ENCODE measurements at places on chromosomes 5 and 9. TPM values are rescaled to one million over a fixed set of nuclear protein-coding genes. Genes with fewer than 3 reads are reported as not detected.

GRCh38 chr5:75574791-75575190, 36.5 kb upstream of the ANKDD1B start:
- DNase-seq = peak; percentile 10

Gene SPAG8
- 0.52 TPM for total RNA-seq

GRCh38 chr5:37847978-37848425, 8.2 kb upstream of the GDNF start:
- DNase-seq = peak; percentile 67

DNA sequence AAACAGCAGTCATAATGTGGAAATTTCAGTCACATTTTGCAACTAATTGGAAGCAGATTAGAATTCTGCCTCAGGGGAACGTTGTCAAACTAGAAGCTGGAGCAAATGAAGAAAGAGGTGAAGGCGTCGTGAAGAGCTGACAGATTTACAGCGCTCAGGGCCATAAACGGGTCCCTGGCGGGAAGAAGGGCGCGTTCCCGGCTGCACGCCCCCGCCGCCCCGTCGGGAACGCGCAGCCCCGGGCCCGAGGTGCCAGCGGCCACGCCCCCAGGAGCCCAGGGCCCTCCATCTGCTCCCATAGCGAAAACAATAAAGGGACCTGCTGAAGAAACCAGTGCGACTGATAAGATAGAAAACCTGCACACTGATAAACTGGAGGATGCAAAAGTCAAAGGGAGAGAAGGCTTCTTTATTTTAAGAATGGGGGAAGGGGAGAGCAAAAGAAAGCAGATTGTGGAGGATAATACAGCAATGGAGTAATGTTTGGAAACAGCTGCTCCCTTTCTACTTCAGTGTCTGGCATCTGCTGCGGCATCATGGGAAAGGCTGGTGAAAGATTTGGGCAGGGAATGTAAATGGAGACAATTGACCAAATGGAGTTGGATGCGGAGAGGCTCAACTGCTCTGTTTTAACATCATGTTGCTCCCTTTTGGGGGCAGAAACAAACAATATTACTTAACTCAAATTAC, 11.1 kb downstream of the ZNF608 start:
- no peak for DNase-seq

DNA sequence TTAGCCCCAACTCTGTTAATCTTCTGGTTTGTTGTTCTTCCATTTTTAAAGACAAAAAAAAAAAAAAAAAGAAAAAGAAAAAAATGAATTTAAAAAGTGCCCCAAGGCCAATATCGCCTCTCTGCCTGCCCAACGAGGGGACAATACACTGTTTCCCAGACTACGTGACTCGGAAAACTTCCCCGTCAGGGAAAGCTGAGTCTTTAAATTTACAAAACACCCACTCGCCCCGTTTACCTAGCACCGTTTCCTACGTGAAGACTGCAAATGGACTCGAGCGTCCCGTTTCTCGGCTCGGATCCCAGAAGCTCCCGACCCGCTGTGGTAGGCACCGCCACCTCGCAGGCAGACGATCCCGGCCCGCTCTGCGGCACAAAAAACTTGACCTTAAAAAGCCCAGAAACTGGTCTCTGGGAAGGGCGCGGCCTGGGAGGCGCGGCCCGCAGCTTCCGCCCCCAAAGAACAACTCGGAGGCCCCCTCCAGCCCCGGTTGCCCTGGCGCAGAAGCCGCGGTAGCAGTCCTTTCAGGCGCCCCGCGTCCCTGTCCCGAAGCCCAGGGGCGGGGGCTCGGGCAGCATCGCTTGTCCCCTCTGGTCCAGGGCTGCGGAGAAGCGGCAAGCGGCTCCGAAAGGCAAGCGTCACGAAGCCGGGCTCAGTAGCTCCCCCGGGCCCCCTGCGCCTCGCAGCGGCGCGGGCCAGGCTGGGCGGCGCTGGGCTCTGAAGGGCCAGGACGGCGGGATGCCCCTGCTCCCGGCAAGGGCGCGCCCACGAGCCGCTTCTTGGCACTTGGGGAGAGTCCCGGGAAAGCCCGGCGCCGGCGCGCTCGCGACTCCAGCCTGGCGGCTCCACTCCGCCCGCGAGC, at the start of gene GCNT4:
Gene GCNT4 (minus strand): TSS at position 367 of the 862 bp plus-strand sequence. CDS start 22,521 bp downstream, outside the sequence.
- DNase-seq = peak; percentile 38

GRCh38 chr9:108040783-108041182, 551.2 kb upstream of the KLF4 start:
- peak; percentile 34 for DNase-seq

Gene MARCHF6
- 139 TPM for total RNA-seq

Data from astrocyte (in vitro differentiated cells and primary cell).